ENCODE measurements at places on chromosomes 6 and 20. TPM values are rescaled to one million over a fixed set of nuclear protein-coding genes. Genes with fewer than 3 reads are reported as not detected.

The FGD2 gene
- 2.2 TPM for total RNA-seq

The PLN gene
- not detected for total RNA-seq

The PROKR2 gene
- total RNA-seq = 44.8 TPM

The HMGCLL1 gene
- total RNA-seq = 43.5 TPM

The HSPA12B gene
- 3.4 TPM for total RNA-seq

The TASP1 gene
- total RNA-seq = 33.2 TPM

The MMP24 gene
- total RNA-seq = 82.6 TPM

The WFDC5 gene
- not detected for total RNA-seq

The IRF4 gene
- total RNA-seq = not detected

The LGSN gene
- 0.63 TPM for total RNA-seq

The ZBTB46 gene
- 20.3 TPM for total RNA-seq

The GABBR1 gene
- 188 TPM for total RNA-seq

The LRFN2 gene
- total RNA-seq = 31.6 TPM

The FABP7 gene
- total RNA-seq = 887 TPM

The SLC2A10 gene
- total RNA-seq = 5.6 TPM

The IPCEF1 gene
- 32.6 TPM for total RNA-seq

The TCF21 gene
- total RNA-seq = not detected

The PTCHD4 gene
- total RNA-seq = 27.9 TPM

The TIAM2 gene
- 275 TPM for total RNA-seq

The CDH22 gene
- 1.6 TPM for total RNA-seq

The SNAP91 gene
- 135 TPM for total RNA-seq

The MOG gene
- total RNA-seq = 0.31 TPM

The DNMT3B gene
- total RNA-seq = 11.9 TPM

The PTPN1 gene
- 19.4 TPM for total RNA-seq

The SPATA25 gene
- 4.4 TPM for total RNA-seq

The KHDC1 gene
- total RNA-seq = 5.6 TPM

The FANCE gene
- 10.3 TPM for total RNA-seq

The HLA-DPA1 gene
- total RNA-seq = 0.94 TPM

The CST4 gene
- total RNA-seq = not detected

The SLC29A1 gene
- total RNA-seq = 10.0 TPM

The ADTRP gene
- 3.1 TPM for total RNA-seq

The HCK gene
- 2.2 TPM for total RNA-seq

The TTLL9 gene
- 4.4 TPM for total RNA-seq

The AKAP7 gene
- total RNA-seq = 90.1 TPM

The MRPS18A gene
- total RNA-seq = 21.6 TPM

The CDH26 gene
- total RNA-seq = 2.2 TPM

The CFB gene
- total RNA-seq = 1.9 TPM

The AURKA gene
- total RNA-seq = 4.4 TPM

The SRSF12 gene
- total RNA-seq = 38.2 TPM

The PNPLA1 gene
- total RNA-seq = not detected

The SIRPG gene
- not detected for total RNA-seq

The KPNA5 gene
- 34.4 TPM for total RNA-seq

The GHRH gene
- not detected for total RNA-seq

The ABHD16B gene
- total RNA-seq = not detected

The LINC00237 gene
- 2.8 TPM for total RNA-seq

The TULP4 gene
- 740 TPM for total RNA-seq

The F13A1 gene
- total RNA-seq = 2.5 TPM

The EEF1A2 gene
- 281 TPM for total RNA-seq

The PRPH2 gene
- 5.3 TPM for total RNA-seq

Data from parietal lobe (tissue), 2 donors.